ENCODE measurements at places on chromosomes 4 and X.

- no peak for DNase-seq
These were observed 230.9 kb downstream of the SOWAHB start for GRCh38 chr4:76666944-76667532.

DNA sequence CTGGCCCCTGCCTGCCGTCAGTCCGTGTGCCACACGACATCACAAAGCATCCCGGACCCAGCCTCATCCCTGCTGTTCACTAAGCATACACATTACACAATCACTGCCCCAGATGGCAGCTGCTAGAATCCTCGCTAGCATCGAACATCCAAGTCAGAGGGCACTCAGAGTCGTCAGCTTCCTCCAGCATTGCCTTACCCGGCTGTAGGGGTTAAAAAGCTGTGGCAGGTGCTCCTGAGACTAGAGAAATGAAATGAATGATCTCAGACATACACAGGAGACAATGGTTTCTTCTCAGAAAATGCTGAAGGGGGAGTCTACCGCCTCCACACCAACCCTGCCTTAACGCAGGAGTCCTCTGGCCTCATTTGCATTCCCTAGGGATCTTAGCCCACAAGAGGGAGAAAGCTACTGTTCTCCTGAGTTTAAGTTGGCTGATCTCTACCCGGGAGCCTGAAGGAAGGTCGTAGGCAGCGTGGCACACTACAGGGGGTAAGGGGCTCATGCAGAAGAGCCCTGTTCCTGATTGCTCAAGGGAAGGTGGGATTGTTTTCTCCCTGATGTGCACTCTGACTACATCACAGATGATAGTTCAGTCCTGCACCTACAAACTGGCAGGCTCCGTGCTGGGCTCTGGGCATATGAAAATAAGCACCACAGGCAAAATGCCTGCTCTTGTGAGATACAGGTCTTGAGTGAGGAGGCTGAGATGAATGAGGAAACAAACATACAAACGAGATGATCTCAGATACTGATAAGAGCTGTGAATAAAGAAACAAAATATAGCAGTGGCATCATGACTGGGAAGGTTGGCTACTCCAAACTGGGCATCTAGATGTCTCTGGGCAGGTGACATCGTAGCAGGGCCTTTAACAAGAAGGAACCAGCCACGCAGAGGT, 2.6 kb upstream of the KIAA0232 start:
- DNase-seq = no peak

DNA sequence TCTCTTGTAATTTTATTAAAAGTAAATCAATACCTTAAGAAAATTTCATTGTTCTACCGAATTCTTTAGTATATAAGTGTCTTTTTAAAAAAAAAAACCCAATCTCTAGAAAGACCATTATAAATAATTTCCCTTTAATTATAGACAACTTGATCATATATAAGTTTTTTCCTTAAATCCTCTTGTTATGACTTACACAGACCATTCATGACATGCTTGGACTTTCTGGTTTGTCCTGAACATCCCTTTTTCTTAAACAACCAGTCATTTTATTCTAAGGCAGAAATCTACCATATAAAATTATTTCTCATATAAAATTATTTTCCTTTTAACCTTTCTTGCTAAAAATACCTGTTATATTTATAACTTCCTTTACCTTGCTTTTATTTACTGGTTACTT, 15.4 kb upstream of the FHDC1 start:
- no peak for DNase-seq

DNA sequence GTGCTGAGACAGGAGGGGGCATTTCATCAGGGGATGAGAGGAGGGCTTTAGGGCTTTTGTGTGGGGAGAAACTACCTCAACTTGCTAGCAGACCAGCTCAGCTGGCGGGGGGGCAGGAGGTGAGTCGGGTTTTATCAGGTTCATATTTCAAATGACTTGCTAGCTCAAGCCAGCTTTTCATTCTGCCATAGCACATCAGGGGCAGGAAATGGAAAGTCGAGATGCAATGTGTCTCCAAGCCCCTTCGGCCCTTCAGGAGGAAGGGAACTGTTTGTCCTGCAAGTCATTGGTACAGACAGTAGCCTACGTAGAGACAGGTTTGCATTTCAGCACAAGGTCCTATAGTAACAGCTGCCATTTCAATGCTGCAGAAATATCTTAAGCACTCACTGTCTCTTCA, 194.1 kb downstream of the PTTG2 start:
- DNase-seq = no peak

- DNase-seq = no peak
These were observed 6.3 kb upstream of the HPRT1 start for GRCh38 chrX:134453631-134454030.

DNA sequence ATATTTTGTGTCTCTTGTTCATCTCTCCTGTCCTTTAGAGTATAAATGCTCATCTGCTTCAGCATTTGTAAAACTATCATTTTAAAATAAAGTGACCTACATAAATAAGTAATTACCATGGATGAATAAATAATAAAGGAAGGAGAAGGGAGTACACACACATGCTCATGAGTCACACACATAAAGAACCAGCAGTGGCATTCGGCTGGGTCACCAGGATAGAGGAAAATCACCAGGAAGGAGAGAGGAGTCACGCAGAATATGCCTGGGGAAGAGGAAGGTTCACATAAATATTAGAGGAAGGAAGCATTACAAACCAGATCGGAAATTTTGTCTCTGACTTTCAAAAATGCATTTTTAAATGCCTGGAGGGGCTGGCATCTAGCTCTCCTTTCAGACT, 38.5 kb upstream of the MED14 start:
- no peak for DNase-seq

DNA sequence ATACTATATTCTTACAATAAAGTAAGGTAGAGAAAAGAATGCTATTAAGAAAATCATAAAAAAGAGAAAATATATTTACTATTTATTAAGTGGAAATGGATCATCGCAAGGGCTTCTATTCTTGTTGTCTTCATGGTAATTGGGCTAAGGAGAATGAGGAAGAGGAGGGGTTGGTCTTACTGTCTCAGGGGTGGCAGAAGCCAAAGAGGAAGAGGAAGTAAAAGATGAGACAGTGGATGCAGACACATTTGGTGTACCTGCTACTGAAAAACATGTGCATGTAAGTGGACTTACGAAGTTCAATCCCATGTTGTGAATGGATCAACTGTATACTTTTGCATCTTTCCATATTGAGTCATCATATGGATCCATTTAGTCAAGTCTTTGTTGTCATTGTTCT, 1502.1 kb upstream of the ADGRL3 start:
- no peak for DNase-seq

DNA sequence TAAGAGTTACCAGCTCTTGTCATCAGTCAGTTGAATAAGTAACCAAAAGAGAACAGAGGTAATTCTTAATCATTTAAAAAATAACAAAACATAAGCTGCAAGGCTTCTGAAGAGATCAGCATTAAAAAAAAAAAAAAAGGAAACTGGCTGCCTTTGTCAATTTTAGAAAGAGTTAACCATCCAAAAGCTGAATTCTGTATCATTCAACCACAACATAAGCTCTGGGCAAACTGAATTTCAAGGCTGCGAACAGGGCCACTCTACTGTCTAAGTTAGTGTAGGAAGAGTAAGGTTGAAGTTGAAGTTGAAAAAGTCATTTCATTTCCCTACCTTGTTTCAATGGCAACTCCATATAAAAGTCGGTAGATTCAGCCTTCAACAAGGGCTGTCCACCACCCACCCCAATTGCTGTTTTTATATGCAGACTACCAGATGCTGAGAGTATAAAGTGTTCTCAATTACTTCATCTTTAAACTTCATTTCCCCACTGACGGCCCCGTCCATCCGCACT, 1.1 kb upstream of the LIN54 start:
- DNase-seq = no peak

GRCh38 chrX:155544881-155545280, 67.9 kb downstream of the TMLHE start:
- DNase-seq = no peak

DNA sequence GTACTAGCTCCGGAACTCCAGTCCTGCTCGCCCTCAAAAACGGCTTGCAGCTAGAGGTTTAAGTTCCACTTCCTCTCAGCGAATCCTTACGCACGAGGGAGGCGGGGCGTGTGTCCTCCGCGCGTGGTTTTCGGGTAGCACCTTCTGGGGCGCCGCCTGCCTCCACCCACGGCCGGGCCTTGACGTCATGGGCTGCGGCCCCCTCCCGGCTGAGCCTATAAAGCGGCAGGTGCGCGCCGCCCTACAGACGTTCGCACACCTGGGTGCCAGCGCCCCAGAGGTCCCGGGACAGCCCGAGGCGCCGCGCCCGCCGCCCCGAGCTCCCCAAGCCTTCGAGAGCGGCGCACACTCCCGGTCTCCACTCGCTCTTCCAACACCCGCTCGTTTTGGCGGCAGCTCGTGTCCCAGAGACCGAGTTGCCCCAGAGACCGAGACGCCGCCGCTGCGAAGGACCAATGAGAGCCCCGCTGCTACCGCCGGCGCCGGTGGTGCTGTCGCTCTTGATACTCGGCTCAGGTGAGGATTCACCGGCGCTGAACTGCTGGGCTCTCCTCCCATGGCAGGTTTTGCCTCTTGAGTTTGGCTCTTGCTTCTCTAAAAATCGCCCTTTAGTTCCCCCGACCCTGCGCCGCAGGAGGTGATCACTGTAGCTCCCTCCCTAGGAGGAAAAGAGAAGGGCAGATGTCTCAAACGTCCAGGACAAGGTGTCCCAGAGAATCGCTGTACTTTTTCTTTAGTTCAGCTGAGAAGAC, at the start of gene AREG:
TSS of gene AREG (plus strand) at position 246 of the 752 bp plus-strand sequence. CDS start at position 456, 210 bp downstream.
- DNase-seq = peak; percentile 64

DNA sequence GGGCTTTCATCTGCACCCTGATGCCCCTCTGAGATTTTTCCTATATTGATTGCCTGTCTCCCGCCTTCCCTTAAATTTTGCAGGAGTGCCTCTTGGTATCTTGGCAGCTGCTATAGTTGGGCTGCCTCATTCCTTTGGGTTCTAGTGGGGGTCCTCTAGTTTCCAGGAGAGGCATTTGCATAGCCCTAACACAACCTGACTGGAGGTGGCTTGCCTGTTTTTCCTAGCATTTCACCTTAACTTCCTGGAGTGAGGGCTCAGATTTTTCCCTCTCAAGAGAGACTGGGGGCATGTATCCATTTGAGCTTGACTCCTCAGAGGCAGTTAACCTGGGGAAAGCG, 46.0 kb downstream of the UGT2A3 start:
- DNase-seq = no peak

DNA sequence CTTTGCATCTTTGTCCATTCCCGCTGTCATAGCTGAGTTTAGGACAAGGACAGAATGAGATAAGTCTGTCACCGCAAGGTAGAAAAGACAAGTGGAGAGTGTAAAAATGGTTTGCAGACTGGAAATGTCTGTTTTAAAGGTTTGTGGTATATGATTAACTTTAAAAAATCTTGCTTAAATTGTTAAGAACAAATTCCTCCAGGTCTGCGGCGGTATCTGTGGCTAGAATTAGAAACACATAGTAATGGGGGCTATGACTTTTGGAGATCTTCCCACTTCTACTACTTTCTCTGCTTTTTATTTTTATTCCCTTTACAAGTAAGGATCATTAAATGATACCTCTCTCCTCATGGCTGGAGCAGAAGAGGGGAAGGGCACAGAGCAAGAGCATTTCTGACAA, 92.2 kb downstream of the MID1IP1 start:
- no peak for DNase-seq

DNA sequence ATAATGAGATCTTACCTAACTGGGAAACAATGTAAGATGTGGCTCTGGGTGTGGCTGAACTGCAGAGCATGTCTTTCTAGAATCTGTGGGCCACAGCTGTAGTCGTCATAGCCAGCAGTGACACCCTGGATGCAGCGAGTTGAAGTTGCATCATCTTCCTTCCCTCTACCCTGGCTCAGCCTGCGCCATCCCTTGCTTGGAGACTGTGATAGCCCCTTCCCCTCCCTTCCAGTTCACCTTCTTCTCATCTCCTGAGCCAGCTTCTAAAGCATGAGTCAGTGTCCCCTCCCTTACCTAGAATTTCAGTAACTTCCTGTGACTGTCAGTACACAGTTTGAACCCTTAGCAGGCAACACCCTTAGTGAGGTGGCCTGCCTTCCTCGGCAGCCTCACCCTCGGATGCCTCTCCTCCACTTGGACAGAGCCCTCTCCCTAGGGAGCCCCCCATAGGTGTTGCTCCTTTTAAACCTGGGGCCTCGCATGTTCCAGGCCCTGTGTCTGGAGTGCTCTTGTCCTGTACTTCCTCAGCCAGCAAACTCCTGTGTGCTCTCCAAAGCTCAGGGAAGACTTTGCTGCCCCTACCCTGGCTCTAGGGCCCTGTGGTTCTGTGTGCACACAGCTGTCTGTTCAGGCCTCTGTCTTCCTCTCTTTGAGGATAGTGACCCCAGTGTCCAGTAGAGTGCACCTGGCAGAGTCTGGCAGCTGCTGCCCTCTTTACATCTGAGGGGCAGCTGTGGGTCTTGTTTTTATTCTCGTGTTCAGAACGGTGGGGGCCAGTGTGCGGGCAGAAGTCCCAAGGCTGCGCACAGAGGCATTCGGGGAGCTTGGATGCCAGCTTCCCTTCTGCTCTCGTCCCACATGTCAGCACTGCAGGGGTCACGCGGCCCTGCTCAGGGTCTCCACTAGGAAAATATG, 43.7 kb upstream of the TADA2B start:
- DNase-seq = no peak

DNA sequence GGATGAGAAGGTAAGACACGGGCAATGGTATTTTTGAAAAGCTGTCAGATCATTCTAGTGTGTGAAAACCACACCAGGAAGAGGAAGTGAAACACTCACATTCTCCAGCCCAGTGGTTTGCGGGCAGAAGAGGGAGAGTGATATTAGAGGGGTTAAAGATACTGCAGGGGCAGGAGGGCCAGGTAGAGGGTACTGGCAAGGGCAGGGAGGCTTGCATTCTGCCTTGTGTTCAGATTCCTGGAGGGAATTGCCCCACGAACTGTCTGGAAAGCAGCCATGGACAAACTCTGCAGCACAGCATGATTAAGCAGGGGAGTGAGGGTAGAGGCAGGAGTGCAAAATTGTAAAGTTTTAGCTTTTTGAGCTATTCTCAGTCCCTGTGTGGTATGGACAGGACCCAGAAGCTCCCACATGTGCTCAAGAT, 30.9 kb downstream of the NIPAL1 start:
- DNase-seq = peak; percentile 42

DNA sequence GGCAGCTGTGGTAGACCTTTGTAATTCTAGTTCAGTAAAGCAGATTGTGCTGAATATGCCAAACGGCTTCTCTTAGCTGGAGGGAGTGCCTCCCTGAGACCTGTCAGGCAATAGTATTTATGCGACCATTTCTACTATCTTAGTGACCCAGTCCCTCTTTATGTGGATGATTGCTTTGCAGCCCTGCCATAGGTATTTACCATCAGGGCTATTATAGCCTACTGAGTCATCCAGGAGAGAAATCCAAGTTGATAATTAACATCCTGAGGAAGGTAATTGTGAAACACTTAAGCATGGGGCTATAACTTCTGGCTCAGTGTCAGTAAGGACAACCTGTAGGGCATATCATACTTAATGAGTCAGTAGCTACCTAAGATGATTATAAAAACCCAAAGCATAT, 103.9 kb upstream of the MAOA start:
- DNase-seq = no peak
